ENCODE measurements at places on chromosomes 2 and 18. TPM values are rescaled to one million over a fixed set of nuclear protein-coding genes. Genes with fewer than 3 reads are reported as not detected.

Gene UGT1A4
- total RNA-seq = not detected

Gene SPIRE1
- total RNA-seq = 9.7 TPM

Gene PREPL
- 20.7 TPM for total RNA-seq

Gene DES
- 5.0 TPM for total RNA-seq

Gene RUFY4
- total RNA-seq = not detected

Gene FEV
- total RNA-seq = not detected

Gene PPP4R3B
- total RNA-seq = 21.6 TPM

Gene ALPI
- total RNA-seq = not detected

Gene ERICH2
- not detected for total RNA-seq

Gene ATP6V1B1
- total RNA-seq = 4.4 TPM

Gene KIF1A
- not detected for total RNA-seq

Gene IGFBP5
- 13.7 TPM for total RNA-seq

Gene AQP4
- total RNA-seq = not detected

Gene VIL1
- total RNA-seq = not detected

Gene TBR1
- total RNA-seq = not detected

Gene ATG16L1
- 16.4 TPM for total RNA-seq

Gene LINC00305
- not detected for total RNA-seq

Gene ATG4B
- total RNA-seq = 66.7 TPM

Gene SCYGR4
- total RNA-seq = not detected

Gene THSD7B
- total RNA-seq = not detected

Gene CCL20
- total RNA-seq = 2.2 TPM

Gene KCNE4
- total RNA-seq = 2.0 TPM

Gene GAL3ST2
- not detected for total RNA-seq

Gene ANKRD53
- 2.2 TPM for total RNA-seq

Gene ATP8B1
- total RNA-seq = 18.1 TPM

Gene FIGLA
- not detected for total RNA-seq

Gene MALT1
- 8.3 TPM for total RNA-seq

Gene CTDP1
- total RNA-seq = 16.0 TPM

Gene C2orf78
- not detected for total RNA-seq

Gene GBX2
- not detected for total RNA-seq

Gene IL1F10
- total RNA-seq = not detected

Gene IL36A
- total RNA-seq = not detected

Measured in bronchus fibroblast of lung (primary cell).